ENCODE measurements at places on chromosomes 1 and 21.

DNA sequence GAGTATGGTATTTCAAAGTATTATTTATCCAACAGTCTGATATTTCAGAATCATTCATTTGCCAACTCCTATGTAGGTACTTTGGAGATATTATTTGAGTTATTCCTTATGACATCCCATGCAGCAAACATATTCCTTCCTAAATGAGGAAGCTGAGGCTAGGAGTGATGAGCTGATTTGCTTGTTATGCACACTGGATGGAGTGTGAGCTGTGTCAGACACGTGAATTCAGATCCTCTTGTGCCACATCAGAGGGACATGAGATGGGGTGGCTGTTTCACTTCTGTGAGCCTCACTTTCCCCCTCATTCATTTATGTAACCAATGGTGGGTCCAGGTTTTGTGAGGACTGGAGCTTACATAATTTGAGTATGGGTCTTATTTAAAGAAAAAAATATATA is 215.9 kb downstream of the DISC1 start:
- DNase-seq = no peak

DNA sequence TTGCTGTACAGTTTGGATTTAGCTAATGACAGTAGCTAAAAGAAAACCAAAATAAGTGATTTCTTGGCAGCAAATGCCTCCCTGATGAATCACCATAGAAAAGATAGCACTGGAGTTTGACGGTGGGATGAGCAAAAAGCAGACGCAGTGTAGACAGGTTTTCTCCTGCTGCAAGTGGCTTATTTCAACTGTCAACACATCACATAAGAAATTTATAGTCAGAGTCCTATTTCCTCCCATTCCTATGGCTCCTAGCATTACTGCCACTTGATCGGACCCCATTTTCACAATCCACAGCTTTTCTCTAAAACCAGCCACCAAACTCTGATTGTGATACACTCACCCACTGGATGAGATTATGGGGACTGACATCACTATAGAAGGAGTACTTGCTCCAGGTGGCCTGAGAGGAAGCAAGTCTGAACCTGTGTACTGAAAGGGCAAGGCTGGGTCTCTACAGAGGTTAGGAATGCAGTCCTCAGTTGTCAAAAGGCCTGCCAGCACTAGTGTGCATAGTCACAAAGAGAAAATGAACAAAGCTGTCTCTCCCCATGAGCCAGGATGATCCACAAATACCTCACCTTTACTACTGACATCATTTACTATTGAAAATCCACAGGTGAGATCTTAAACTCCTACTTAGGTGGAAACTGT is 359.8 kb downstream of the LTN1 start:
- no peak for DNase-seq

DNA sequence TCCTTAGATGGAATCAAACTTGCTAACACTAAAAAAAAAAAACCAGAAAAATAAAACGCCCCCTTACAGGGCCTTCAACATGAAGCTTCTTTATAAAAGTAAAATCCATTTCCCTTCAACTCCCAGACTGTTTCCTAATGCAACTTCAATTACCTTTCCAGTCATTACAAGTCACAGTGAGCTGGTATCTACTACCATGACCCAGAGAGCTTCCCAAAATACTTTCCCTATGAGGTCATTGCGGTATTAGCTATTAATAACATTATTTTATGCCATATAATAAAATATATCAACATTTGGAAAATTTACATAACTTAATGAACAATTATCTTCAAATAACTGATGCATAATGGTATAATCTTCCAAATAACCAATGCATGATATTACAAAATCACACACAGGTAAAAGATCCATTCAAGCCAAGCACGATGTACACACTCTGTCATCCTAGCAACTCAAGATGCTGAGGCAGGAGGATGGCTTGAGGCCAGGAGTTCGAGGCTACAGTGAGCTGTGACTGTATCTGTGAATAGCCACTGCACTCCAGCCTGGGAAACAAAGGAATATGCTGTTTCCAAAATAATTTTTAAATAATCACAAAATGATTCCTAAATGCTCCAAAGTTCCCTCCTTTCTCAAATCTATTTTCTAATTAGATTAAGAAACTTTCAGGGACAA is 24.1 kb downstream of the EIF4G3 start:
- no peak for DNase-seq

DNA sequence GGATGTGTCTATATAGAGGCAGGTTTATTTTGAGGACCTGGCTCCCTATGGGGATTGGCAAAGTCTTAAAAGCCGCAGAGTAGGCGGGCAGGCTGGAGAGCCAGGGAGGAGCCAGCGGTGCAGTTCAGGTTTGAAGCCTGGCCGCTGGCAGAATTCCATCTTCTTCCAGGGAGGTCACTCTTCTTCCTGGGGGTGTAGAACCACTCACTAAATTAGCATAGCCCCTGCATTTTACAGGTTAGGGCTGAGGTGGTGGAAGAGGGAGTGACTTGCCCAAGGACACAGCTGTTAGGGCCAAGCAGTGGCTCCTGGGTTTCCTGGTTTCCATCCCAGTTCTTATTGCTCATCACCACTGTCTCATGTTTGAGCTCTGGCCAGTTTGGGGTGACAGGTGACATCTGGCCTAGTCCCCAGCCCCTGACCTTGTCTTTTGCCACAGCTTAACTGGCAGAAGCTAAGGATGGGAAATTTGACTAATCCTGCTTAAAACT is 1.4 kb downstream of the PINK1 start:
- no peak for DNase-seq

GRCh38 chr1:230763927-230764591 is 16.9 kb downstream of the CAPN9 start:
- DNase-seq = no peak

DNA sequence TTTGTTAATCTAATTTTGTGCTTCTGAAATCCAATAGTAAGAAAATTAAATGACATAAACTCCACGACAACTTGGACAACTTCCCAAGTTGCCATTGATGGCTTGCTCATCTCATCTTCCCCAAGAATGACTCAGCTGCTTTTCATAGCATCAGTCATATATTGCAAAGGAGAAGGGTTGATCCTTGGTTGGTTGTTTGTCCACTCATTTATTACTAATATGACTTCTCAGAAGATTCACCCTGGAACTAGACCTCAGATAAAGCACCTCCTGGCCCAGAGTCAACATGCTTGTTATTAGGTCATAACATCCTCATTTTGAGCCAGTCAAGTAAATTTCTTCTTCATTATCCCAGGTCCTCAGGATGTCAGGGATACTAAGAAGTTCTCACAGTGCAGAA is 2.3 kb upstream of the LCE3D start:
- DNase-seq = peak; percentile 55

- DNase-seq = no peak
Observed at GRCh38 chr1:76374086-76374485, 299.5 kb downstream of the ST6GALNAC3 start.

DNA sequence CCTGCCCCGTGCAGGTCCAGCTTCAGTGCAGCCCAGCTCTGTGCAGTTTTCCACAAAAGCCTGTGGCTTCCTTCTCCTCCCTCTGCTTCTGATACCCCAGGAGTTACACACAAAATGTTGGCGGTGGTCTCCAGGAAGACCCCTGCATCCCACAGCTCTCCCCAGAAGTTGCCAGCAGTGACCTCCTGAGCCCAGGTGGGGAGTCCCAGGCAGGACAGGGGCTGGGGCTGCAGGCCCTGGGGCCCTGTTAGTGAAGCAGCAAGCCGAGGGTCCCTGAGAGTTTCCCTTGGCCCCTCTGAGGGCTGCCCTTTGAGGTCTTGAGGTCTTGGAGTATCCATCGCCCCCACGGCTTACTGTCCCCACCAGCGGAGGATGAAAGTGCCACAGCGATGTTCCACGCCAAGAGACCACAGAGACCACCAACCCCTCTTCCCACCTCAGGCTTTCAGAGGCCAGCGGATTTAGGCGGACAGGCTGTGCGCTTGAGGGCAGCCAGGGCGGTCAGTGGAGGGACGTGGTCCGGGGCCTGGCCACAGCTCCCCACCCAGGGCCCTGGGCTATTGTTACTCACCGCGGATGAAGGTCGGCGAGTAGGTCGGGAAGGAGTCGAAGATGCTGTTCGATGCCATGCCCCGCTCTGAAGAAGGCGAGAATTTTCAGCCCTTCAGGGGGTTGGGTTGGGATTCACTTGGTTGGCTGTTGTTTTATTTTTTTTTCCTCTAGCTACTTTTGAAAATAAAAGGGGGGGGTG is 34.0 kb upstream of the RUNX3 start:
- no peak for DNase-seq

- DNase-seq = no peak
Observed at GRCh38 chr21:42361286-42361685, 5.0 kb downstream of the TFF1 start.

- DNase-seq = no peak
Observed at GRCh38 chr1:109083923-109084322, 6.6 kb upstream of the TMEM167B start.

DNA sequence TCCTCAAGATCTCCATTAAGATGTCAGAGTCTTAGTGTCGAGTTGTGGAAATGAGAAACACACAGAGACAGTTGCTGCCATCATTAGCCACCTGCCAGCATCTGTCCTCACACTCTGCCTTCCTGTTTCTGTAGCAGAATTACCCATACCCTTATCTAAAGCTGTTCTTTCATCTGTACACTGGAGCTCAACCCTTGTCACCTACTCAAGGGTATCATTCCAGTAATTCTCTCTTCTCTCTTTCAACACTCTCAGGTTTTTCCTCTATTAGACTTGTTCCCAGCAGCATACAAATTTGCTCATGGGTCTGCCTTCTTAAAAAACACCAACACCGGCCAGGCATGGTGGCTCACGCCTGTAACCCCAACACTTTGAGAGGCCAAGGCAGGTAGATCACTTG is 27.4 kb upstream of the RNF2 start:
- DNase-seq = no peak

GRCh38 chr1:204947338-204947737 is 76.7 kb downstream of the NFASC start:
- no peak for DNase-seq

DNA sequence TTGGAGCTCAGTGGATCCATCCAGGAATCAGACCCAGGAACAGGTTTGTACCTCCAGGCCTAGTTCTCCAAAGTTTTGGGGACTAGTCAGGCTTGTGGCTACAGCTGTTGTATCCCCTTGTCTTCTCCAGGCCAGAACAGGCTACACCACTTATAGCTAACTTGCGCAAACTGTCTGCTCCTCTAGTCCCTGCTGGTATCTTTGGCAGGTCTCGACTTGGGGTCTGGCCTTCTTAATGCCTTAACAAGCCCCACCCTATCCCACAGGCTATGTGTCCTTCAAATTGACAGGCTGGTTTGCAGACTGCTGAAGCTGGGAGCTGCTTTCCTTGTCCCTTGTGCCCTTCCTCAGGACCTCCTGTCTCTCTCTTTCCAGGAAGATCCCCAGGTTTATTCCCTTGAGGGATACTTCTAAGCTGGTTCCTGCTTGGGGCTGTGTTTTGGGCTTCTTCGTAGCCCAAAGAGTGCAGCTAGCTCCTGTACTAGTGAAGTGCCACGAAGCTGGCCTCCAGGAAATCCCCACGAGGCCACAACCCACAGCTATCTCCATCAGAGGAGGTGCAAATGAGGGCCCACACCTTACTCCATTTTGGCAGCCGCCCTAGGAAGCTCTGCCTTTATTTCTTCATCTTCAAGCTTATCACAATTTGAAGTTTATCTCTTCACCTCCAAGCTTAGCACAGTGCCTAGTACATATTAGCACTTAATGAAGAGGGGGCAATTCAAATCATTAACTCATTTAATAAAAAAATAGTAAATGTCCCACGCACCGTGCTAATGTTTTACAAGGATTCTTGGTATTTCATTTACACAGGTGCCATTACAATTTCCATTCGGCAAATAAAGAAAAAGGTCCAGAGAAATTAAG is 683 bp upstream of the DMAP1 start:
- no peak for DNase-seq

GRCh38 chr1:61152066-61152465 is 69.7 kb downstream of the NFIA start:
- DNase-seq = no peak

- peak; percentile 60 for DNase-seq
Observed at GRCh38 chr1:42816585-42817439, at the start of the genes ERMAP and SVBP. TSS of gene ERMAP (plus strand) at chr1:42817122. CDS start at chr1:42830449, 13,327 bp downstream. TSS of gene SVBP (minus strand) at chr1:42817397. CDS start at chr1:42816544, 853 bp downstream.

DNA sequence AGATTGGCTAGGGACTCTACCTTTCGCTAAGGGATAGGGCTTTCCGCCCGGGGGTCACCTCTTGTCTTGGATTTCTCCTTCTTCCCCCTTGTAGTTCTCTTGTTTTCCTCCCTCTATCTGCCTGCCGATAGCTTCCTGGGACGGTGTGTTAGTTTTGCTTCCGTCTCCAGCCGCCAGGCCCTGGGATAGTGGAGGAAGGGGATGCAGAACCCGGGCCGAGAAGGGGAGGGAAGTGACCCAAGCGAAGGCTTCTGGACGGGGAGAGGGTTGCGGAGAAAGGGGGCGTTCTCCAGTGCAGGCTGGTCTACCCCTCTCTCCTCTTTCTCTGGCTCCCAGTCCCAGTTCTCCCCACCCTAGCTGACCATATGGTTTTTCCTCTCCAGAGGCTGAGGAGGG is 871 bp downstream of the TUFT1 start:
- DNase-seq = no peak

- DNase-seq = no peak
Observed at GRCh38 chr1:99850459-99851291, 514 bp downstream of the AGL start.

DNA sequence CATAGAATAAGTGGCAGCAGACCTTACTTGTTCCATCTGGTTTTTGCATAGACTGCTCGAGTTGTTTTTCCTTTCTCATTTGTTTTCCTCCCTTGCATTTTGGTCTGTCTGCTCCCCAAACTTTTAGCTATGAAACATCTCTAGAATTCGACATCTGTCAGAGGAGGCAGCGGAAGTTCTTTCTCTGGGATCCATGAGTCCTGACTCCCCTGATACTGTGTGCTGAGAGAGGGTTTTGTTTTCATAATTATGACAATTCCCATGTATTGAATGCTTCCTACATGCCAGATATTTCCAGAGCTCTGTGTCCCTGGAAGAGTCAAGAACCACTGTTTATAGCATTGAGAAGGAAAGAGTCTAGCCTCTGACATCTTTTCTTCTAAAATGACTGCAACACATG is 172.6 kb downstream of the KIF26B start:
- DNase-seq = no peak

DNA sequence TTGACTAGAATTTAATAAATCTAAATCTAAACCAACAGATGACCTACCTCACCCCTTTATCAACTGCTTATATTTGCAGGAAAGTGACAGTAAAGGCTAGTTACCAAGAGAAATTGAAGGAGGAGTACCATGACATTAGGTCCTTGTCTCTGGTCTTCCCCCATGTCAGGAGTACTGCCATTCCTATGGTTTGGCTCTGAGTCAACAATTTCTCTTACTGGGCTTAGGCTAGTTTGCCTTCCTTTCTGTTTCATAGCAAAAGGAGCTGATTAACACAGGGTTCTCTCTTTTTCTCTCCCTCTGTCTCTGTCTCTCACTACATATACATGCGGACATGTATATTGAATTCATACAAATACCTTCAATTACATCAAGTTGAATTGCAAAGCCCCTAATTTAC is 579.9 kb downstream of the DPYD start:
- no peak for DNase-seq

- DNase-seq = no peak
Observed at GRCh38 chr1:20160034-20160433, 20.9 kb downstream of the PLA2G2F start.

- DNase-seq = no peak
Observed at GRCh38 chr1:26932531-26932930, 11.0 kb downstream of the NUDC start.

GRCh38 chr1:171343727-171344472 is 29.9 kb downstream of the FMO4 start:
- DNase-seq = no peak

Data from A549 (cell line).